ENCODE measurements at places on chromosomes 1 and 21.

DNA sequence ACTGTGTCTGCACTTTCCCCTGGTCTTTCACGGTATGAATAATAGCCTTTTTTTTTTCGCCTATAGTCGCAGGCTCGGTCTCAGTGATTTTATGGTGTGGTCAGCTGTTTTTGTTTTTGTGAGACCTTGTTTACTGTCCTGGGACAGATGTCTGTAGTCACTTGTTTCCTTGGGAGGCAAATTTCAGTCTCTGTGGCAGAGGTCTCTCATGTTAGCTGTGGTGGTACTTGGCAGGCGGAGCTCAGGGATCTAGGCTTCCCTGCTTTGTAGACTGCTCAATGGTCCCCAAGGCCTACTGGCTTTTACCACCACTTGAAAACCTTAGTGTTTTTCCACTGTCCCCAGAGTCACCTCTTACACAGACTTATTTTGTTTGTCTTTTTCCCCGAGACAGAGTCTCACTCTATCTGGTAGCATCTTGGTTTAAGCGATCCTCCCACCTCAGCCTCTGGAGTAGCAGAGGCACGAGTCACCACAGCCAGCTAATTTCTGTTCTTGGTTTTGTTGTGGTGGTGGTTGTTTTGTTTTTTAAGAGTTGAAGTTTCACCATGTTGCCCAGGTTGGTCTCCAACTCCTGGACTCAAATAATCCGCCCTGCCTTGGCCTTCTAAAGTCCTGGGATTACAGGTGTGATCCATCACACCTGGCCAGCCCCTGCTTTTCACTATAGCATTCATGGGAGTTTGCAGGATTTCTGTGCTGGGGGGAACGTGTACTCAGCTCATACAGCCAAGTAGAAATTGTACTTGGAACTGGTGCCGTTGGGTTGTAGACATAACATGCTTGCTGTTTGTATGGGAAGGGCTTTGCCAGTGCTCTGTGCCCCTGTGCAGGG is 10.3 kb downstream of the RNU1-2 start:
- no peak for DNase-seq

DNA sequence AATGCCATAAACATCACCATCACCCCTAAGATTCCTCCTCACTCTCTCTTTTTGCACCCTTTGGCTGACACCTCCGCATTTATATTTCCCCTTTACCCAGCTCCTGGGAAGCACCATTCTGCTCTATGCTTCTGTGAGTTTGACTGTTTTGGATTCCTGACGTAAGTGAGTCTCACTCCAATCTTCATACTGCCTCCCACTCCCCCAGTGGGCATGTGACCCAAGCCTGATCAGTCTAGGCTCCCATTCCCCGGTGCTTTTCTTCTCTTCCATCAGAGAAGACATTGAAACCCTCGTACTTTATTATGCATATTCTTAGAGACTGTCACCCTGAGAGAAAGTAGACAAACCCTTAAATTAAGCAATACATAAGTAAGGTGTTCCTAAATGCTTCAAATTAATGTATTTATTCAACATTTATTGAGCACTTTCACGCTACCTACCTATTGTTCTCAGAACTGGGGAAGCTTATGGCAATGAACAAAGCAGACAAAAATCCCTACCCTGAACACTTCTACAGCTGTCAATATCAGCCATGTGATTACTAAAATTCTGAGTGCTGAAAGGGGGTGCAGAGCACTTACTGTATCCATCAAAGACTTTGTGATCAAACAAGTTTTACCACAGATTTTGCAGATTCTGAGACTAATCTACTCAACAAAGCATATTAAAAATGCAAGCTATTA is 43.4 kb upstream of the DIPK1A start:
- DNase-seq: no peak

GRCh38 chr1:157967205-157967604 is 26.2 kb upstream of the KIRREL1 start:
- no peak for DNase-seq

DNA sequence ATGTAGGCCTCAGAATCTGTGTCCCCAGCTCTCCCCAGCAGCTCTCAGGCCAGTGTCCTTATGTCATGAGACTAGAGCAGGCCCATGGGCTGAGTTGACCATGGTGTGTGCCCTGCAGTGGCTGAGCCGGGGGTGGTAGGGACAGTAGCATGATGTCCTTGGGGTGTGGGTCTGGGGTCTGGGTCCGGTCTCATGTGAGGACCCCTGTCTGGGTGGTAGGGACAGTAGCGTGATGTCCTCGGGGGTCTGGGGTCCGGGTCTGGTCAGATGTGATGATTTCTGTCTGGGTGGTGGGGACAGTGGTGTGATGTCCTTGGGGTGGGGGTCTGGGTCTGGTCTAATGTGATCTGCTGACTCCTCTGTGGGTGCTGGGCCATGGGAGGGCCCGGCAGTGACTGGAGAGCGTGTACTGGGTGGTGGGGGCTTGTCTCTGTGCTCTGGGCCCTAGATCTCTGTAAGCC is 64.5 kb downstream of the OBSCN start:
- no peak for DNase-seq

DNA sequence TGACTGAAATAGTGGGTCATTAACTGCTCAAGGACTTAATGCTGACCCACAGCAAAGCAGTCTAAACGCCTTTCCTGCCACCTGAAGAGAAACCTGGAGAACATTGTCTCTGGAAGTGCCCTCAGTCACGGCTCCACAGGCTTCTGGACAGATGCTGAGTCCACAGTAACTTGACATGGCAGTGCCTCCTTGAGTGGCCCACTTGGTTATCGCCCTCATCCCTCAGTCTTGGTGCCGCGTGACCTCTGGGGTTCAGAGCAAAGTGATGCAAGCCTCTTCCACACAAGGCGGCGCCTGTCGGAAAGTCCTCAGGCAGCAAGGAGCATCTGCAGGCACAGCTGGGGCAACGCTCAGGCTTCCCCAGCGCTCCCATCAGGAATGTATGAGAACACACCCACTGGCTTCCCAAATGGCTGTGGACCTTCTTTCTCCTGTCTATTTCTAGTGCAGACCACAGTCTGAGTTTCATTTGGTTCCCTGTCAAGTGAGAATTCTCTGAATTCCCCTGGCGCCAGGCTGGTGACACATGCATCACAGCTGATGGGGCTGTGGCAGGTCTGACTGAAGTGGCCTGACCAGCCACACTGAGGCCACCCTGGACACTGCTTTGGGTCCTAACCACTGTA is 13.0 kb upstream of the ANGPTL7 start:
- no peak for DNase-seq

DNA sequence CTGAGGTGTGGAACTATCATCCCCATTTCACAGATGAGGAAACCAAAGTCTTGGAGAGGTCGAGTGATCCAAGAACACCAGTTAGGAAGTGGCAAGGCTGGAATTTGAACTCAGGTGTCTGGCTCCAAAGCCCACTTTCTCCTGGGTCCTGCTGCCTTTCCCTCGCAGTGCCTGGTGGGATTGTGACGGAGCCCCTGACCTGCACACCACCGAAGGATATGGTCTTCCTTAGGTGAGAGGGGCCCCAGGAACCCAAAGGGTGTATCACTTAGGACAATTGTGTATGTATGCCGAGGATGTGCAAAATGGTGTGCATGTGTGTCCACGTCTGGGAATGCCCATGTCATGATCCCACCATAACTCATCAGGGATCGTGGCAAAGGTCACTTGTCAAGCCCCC is 392.7 kb downstream of the MATN1 start:
- DNase-seq: no peak

DNA sequence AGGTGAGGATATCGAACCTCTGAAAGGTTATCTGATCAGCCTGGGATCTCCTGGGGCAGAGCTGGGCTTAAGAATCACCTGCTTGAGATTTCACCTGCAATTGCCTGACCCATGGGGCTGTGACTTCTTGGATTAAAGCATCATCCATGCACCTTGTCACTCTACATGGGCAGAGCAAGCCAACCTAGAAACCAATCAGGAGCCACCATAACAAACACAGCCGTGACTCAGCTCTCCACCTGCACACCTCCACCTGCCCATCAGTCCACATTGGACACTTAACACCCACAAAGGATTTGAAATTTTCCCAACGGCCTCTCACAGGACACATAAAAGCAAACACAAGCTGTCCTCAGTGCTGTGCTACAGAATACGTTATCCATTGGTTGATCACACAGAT is 35.1 kb upstream of the ETS2 start:
- no peak for DNase-seq

DNA sequence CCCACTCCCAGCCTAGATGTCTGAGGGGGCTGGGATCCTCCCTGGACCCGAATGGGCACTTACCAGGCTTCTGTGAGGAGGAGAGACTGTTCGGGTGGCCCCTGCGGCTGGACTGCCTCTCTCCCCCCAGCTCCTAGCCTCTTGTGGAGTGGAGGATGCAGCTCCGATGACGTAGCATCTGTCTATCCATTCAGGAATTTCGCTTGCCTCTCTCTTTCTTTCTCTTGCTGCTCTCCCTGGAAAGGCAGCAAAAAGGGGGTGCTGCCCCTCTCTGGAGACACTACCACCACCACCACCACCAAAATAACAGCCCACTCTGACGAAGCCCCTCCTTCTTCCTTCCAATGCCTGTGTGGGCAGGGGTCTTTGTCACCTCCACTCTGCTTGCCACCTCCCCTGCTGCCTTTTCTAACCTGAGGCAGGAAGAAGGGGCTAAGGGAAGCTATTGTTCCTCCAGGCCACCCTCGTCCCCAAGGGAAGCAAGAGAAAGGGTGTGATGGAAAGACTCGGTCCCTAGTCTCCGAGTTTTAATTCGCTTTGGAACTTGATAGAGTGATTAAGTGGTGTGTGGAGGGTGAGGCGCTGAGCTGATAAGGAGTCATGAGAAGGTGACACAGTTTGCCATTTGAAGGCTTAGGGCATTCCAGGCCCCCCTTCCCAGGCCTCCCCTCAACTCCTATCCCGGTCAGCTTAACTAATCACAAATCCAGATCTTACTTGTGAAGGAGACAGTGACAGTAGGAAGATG is 60.5 kb downstream of the RHBG start:
- DNase-seq: no peak

DNA sequence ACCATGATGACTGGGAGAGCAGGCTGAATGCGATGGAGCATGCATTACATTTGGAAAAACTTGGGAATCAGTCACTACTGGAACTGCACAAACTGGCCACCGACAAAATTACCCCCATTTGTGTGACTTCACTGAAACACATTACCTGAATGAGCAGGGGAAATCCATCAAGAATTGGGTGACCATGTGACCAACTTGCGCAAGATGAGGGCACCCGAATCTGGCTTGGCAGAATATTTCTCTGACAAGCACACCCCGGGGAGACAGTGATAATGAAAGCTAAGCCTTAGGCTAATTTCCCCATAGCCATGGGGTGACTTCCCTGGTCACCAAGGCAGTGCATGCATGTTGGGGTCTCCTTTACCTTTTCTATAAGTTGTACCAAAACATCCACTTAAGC is 9.1 kb downstream of the SNIP1 start:
- DNase-seq: no peak

GRCh38 chr1:115557715-115558114 is 84.1 kb upstream of the VANGL1 start:
- DNase-seq: no peak

GRCh38 chr21:44466351-44466954 is 11.1 kb downstream of the LRRC3 start:
- DNase-seq: no peak

DNA sequence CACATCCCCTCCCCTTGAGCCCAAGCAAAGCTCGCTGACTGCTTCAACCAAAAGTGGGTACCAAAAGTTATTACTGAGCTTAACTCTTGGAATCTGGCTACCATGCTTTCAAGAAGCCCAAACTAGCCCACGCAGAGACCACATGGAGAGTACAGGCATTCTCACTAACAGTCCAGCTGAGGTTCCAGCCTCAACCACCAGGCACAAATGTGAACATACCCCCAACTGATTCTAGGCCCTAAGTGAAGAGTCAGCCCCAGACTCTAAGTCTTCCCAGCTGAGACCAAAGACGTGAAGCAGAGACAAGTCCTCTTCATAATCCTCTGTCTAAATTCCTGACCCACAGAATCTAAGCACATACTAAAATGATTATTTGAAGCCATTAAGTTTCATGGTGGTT is 36.8 kb downstream of the EVI5 start:
- no peak for DNase-seq

DNA sequence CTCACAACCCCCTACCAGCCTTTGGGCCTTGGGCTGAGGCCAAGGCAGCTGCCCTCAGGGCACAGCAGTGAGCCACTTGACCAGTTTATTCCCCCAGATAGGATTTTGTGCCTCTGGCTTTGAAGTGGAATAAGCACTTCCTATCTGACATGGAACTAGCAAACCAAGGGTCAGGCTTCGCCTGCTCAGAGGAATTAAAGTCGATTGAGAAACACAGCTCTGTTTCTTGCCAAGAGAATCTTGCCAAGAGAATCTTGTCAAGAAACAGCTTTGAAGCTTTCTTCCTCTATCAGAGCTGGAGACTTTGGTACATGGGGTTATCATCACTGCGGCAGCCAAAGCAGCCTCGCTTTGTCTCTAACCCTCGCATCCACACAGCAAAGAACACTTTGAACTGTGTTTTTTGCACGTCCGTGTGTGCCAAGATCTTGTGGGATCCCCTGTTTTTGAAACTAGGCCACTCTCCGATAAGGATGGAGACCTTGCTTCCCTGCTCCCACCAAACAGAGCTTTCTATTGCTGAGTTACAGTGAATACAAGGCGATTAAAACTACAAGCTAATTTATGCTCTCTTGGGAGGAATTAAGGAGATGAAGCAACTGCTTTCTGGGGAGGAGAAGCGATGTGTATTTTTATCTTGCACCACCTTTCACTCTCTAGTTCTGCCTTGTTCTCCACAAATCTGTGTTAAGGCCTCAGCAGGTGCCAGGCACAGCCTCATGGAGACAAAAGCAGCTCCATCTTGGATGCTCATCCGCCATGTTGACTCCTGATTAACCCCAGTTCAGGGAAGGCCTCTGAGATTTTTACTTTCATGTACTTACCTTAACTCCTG is 67.3 kb downstream of the RHOU start:
- no peak for DNase-seq

DNA sequence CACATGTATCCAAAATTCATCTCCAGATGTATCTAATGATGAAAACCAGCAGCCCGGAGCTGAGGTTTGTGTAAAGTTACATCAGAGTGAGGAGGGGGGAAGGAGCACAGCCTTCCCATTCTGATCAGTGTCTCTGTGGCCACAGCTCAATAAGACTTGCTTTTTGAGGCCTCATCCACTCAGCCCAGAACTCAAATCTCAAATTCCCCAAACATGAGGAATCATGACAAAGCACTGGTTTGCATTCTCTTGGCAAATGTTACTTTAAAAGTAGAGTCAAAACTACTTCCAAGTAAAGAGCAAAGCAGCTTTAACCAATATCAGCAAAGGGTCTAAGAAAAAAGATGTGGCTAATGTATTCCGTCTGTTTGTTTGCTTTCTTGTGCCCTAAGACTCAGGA is 30.9 kb downstream of the CCN1 start:
- DNase-seq: no peak

- DNase-seq: peak; percentile 31
Observed at GRCh38 chr1:229258031-229258756, 12.7 kb upstream of the RAB4A start.

- DNase-seq: no peak
Observed at GRCh38 chr21:27139526-27139925, 172.6 kb upstream of the ADAMTS5 start.

DNA sequence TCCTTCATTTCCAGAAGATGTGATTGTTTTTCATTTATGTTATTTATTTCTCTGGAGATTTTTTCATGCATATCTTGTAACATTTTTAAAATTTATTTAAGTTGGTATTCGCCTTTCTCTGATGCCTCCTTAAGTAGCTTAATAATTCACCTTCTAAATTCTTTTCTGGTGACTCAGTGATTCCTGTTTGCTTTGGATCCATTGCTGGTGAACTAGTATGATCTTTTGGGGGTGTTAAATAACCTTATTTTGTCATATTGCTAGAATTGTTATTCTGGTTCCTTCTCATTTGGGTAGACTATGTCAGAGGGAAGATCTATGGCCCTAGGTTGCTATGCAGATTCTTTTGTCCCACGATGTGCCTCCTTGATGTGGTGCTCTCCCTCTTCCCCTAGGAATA is 1347.2 kb upstream of the B3GALT2 start:
- DNase-seq: no peak
